NK-92 treated with Interleukin-12 subunit alpha and Interleukin-12 subunit beta, amount 100 ng/mL, for 24 hours (cell line): ENCODE measurements at places on chromosomes 2 and 18.

GRCh38 chr2:238561230-238561629 is 134.5 kb downstream of the ASB1 start:
- DNase-seq, result no peak

DNA sequence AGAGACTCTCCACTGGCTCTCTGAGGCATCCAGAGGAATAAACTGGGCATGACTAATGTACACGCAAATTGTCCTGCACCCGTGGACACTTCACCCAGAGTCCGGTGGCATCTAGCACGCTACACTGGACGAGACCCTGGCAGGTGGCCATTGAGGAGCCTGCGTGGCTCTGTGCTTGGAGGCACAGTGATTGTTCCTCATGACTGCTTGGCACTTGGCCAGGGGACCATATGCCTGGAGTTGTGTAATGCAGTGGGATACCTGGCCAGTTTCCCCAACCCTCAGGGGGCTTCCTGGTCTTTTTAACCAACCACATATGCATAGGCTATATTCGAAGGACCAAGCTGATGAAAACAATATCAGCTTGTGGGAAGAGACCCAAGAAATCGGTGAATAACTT is 66.6 kb downstream of the MTCL1 start:
- DNase-seq, result no peak

- no peak for DNase-seq
Measured at GRCh38 chr2:34069604-34070003, 470.5 kb upstream of the FAM98A start.

GRCh38 chr2:218813771-218814460 is 17.7 kb downstream of the PRKAG3 start:
- DNase-seq, result no peak

DNA sequence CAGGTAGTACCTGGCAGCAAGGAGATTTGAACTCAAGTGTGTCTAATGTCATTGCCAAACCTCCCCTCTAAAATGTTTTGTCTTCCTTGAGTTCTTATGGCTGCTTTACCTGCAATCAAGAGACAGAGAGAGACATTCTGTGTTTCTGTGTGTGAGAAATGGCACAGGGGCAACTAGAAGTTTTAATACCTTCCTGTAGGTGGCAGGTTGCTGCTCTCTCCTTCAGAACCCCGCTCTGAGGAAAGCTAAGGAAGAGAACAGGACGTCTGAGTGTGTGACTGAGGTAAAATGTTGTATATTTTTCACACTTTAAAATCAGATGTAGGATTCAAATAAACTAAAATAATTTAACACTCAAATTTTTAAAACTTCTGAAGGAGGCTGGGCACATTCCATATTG is 19.2 kb downstream of the DTNA start:
- no peak for DNase-seq

DNA sequence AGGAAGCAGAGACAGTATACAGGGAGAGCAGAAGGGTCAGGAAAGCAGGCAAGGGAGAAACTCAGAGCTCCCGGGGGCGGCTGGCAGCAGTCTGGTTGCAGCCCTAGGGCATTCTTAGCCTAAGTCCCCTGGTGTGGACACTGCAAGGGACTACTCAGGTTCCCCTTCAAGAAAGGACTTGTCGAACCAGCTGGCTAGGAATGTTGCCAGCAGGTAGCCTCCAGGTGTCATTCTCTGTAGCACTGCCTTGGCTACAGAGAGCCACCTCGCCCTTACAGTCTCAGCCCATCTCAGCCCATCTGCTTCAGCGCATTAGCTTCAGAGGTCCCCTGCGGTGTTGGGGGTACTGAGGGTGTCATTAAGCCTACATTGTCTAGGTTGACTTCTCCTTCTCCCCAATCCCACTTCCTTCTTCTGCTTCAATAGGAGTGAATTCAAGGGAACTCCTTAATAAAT is 11.3 kb upstream of the TMSB10 start:
- DNase-seq, result no peak

- DNase-seq, result no peak
Measured at GRCh38 chr2:38830526-38831159, 45.1 kb downstream of the DHX57 start.

- no peak for DNase-seq
Measured at GRCh38 chr18:26784599-26784998, 80.9 kb downstream of the AQP4 start.

GRCh38 chr2:42602876-42603219 is 34.4 kb downstream of the MTA3 start:
- no peak for DNase-seq

GRCh38 chr2:46643493-46643892 is 164.1 kb downstream of the TMEM247 start:
- no peak for DNase-seq

DNA sequence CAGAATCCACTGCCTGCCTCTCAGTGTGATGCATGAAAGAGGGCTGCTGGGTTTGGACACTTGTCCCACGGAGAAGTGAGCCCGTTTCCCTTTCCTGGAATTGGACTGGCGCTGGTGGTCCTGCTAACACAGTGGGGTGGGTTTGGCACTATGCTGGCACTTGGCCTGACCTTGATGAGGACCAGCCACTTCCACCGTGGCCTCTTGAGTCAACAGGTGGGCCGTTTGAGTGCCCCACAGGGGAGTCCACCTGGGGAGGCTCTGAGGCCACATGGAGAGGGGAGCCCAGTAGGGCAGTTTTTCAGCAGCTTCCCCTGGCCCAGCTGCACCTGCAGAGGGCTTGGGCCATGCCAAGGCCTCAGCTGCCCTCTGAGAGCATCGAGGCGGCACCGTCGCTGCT is 56.5 kb downstream of the MBP start:
- no peak for DNase-seq

DNA sequence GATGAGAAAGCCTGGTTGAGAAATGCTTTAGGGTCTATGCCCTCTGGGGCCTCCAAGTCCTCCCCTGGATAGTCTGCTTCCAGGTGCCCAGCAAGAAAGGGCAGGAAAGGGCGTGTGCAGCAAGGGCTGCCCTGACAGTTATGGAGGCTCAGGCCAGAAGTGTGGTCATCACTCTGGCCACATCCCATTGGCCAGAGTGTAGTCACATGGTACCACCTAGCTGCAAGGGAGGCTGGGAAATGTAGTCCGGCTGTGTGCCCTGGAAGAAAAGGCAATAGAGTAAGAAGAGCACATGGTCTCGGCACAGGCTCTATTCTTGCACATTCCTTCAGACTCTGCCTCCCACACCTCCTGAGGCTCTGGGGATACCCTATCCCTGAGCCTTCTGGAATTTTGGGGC is 35.7 kb downstream of the ODC1 start:
- no peak for DNase-seq

DNA sequence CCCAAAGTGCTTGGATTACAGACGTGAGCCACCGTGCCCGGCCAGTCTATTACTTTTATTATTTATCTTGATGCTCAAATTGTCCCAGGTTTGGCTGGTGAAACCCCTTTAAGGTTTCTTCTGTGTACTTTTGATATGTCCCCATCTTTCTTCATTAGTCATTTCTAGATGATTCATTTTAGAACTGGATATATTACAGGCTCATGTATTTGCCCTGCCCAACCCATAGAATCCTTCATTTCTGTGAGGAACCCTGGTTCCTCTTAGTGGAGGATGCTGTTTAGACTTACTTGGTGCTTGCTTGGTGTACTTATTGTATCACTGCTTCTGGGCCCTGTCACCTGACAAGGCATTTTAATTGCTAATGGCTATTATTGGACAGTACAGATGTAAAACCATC is 40.1 kb downstream of the KCMF1 start:
- DNase-seq, result no peak

DNA sequence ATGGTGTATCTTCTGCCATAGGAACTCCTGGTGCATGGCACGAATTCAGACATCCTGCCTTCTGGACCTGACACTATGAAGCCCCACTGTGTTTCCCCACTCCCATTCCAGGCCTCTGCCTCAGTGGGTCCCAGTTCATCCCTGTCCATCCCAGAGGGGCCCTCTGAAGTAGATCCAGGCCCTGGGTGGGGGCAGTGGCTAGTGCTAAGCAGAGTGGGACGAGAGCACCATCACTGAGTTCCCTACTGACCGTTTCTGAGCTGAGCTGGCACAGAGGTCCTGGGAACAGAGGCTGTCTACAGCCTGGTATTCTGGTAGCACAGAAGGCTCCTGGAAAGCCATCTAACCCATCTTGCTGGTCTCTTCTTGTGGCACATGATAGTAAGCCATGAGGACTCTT is 54.0 kb downstream of the ATOH8 start:
- DNase-seq, result no peak

- no peak for DNase-seq
Measured at GRCh38 chr2:132671151-132671835, 1.3 kb upstream of the LYPD1 start.

- DNase-seq, result no peak
Measured at GRCh38 chr2:31235504-31235902, 1.6 kb downstream of the EHD3 start.

DNA sequence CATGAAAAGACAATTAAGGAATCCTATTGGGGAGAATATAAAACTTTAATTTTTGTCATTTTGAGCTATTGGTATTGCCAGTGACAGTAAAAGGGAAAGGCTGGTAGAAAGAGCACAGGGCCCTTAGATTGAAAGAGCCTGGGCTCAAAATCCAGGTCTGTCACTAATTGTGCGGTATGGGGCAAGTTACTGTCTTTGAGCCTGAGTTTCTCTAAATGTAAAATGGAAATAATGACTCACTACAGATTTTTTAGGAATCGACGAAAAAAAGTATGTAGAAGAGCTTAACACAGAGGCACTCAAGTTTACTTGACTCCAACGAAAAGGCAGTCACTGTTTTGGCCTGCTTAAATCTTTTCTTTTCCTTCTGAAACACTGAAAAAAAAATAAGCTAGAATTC is 7.0 kb downstream of the NDUFV2 start:
- DNase-seq, result no peak

DNA sequence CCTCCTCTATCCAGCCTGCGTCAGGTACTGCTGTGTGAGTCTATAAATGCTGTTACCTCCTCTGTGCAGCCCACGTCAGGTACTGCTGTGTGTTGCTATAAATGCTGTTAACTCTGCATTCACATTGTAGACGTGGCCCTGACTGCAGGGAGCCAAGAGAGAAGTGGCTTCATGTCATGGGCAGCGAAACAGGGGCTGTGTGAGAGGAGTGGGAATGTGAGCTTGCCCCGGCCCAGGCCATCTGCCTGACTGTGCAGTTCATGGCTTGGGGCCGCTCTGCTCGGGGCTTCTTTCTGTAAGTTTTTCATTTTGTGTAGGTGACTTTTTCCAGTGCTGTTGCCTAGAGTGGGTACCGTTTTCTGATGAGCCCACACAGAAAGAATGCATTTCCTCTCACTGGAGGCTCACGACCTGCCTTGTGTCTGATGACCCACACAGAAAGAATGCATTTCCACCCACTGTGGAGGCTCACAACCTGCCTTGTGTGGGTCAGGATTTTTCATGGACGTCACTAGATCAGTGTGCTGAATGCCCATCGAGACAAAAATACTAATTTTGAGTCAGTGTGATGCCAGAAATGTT is 104.5 kb downstream of the SNTG2 start:
- no peak for DNase-seq

- DNase-seq, result no peak
Measured at GRCh38 chr18:13756261-13756660, 29.8 kb downstream of the RNMT start.

- no peak for DNase-seq
Measured at GRCh38 chr2:126880817-126881216, 17.9 kb upstream of the TEX51 start.

DNA sequence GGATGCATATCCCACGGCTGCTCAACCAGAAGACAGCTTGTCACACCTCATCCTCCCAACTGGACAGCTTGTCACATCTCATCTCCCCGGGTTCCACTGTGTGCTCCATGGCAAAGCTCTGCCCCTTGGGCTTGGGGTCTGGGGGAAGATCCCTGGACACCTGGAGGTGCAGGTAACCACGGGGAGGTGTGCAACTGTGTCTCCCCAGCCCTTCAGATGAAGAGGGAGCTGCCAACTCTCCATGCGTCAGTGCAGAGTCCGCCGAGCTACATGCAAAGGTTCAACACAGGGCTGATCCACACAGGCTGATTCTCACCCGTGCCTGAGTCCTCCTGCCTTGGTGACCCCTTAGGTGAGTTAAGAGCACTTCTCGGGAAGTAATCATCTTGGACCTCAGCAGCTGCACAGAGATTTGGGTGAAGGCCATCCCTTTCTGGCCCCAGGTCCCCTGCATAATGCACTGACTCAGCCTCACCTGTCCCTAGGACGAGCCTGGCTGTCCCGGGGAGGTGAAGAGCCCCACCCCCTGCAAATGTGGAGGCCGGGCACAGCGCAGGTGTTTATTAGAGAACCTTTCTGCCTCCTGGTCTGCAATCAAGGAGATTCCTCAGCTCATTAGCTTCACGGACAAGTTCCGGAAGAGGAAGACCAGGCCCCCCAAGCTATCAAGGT is 157.9 kb downstream of the PXDN start:
- DNase-seq, result no peak

GRCh38 chr18:55444536-55444935 is 143.5 kb downstream of the TCF4 start:
- DNase-seq, result no peak

GRCh38 chr2:74554820-74555531 is 456 bp downstream of the DOK1 start:
- DNase-seq, result no peak

DNA sequence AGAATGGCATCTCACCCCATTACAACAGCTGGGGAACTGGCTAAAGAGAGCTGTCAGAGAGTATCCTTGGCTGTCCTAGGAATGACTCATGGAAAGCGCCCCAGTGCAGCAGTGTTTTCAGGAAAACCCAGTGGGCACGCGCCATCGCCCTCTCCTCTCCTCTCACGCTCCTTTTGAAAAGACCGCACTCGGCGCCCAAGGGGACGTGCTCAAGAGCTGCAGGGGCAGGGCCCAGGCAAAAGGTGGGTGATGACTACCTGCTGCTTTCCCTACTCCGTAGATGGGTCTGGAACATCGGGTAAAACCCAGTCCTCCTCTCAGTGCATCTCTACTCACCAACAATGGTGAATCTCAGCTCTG is 68.1 kb downstream of the EMILIN2 start:
- DNase-seq, result no peak

DNA sequence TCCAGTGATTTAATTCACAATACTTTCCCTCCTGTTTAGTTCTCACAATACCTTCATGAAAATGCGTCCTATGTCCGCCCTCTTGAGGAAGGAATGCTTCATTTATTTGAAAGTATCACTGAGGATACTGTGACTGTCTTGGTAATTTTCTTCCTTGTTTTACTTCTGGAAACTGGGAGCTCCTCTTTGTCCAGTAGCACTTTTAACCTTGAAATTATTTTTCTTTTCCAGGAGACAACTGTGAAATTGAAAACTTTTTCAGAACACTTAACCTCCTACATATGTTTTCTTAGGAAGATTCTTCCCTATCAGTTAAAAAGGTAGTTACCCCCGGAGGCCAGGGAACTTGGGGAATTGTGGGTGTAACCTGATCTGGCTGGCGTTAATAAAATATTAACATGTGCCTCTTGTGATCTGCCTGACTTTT is 58.9 kb upstream of the STON1 start:
- no peak for DNase-seq

GRCh38 chr18:21230436-21230835 is 11.6 kb upstream of the GREB1L start:
- DNase-seq, result no peak

DNA sequence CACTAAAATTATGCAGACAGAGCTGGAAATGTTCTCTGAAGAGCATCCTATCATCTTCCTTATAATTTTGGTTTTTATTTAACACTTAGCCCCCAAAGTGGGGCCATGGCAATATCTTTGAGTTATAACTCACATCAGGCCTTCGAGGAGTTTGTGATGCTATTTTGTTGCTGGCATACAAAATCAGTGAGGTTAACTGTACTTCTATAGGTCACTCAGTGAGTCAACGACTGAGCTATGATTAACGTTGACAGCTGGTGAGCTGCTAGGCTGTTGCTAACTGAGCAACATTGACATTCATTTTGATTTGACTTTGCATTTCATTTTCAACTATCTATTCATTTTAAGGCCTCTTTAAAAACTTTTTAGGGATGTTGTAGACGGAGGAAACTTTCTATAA is 50.0 kb downstream of the GPD2 start:
- no peak for DNase-seq
